ENCODE measurements at places on chromosomes 2 and 18. TPM values are rescaled to one million over a fixed set of nuclear protein-coding genes. Genes with fewer than 3 reads are reported as not detected.
A peak's percentile ranks its signal among the peaks of the same experiment; 100 is the strongest.

The C2orf15 gene
- total RNA-seq: 0.16 TPM

The STK17B gene
- total RNA-seq: 178 TPM

The MC5R gene
- not detected for total RNA-seq

The DPP10 gene
- not detected for total RNA-seq

The TWIST2 gene
- not detected for total RNA-seq

The SCG2 gene
- 0.07 TPM for total RNA-seq

DNA sequence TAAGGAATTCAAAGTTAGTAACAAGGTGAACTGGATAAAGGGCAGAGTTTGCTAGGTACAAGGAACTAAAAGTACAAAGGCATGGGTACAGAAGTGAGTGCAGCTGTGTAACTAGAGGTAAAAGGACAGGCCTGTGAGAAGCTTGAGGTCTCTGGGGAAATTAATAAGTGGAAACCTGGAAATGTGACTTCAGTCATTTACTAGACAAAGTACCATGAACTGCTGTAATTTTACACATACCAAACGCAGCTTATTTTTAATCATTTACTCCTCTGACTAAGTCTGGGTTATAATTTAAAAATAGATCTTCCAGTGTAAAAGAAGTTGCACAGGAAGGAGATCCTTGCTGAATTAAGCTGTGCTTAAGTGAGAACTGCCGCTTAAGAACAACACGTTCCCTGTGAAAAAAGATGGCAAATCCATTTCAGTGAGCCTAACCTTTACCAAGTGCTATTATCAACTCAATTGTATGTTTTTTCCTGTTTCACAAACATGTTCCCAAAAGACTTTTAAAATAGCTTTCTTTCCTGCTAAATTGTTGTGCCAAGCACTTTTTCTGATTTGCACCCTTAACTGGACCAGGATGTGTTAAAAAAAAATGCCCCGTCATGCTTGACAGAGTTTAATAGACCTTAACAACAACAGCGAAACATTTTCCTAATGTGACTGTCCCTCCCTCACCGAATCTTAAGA lies 44.3 kb downstream of the CALCRL start:
- no peaks in the 10 kb centered on the region for H3K27me3 ChIP-seq
- no peak overlapping the region for H3K27ac ChIP-seq
- H3K36me3 ChIP-seq: no peaks in the 10 kb centered on the region
- no peaks in the 10 kb centered on the region for H3K4me1 ChIP-seq

GRCh38 chr2:59277671-59278070 lies 1036.5 kb upstream of the FANCL start:
- H3K4me1 ChIP-seq: no peaks in the 10 kb centered on the region
- H3K36me3 ChIP-seq: no peaks in the 10 kb centered on the region
- no peaks in the 10 kb centered on the region for H3K27me3 ChIP-seq
- H3K4me3 ChIP-seq: no peak overlapping the region
- H3K27ac ChIP-seq: no peak overlapping the region
- DNase-seq: no peak

- H3K4me3 ChIP-seq: peak overlapping the region; percentile 81
- H3K27me3 ChIP-seq: no peaks in the 10 kb centered on the region
- H3K27ac ChIP-seq: peak overlapping the region; percentile 68
- H3K4me1 ChIP-seq: peaks cover 31% of the 10 kb centered on the region
- peaks cover 60% of the 10 kb centered on the region for H3K36me3 ChIP-seq
- DNase-seq: no peak
Observed at GRCh38 chr2:241635756-241636155, 1.2 kb downstream of the THAP4 start.

DNA sequence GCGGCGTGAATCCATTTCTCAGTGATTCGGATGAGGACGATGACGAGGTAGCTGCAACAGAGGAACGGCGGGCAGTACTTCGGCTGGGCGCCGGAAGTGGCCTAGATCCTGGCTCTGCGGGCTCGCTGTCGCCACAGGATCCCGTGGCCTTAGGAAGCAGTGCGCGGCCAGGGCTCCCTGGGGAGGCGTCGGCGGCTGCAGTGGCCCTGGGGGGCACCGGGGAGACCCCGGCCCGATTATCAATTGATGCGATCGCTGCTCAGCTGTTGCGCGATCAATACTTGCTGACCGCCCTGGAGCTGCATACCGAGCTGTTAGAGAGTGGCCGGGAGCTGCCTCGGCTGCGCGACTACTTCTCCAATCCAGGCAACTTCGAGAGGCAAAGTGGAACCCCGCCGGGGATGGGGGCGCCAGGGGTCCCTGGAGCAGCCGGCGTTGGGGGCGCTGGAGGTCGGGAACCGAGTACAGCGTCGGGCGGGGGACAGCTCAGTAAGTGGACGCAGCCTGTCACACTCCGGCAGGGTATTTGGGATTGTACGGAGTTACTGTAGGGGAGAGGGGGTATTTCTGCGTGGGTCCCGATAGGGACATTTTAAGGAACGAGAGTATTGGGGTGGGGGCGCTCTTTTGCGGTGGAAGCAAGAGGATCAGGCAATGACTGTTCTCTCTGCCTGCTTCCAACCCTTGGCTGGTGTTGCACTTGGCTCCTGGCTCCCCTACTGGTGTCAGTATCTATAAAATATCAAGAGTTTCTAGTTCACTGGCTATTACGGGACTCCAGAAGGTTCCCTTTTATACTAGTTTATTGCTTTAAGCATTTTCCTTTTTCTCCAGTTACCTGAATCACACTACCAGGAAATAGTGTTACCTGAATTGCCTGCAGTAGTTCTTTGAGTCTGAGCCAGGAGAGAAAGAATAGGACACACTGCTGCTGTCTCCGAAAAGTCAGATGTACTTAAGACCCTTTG lies 772 bp downstream of the RELCH start:
- no peaks in the 10 kb centered on the region for H3K27me3 ChIP-seq
- H3K36me3 ChIP-seq: peaks cover 33% of the 10 kb centered on the region
- peak overlapping the region; percentile 92 for H3K27ac ChIP-seq
- H3K4me1 ChIP-seq: peaks cover 46% of the 10 kb centered on the region
- H3K4me3 ChIP-seq: peak overlapping the region; percentile 97
- peak; percentile 18 for DNase-seq

- no peaks in the 10 kb centered on the region for H3K4me1 ChIP-seq
- no peaks in the 10 kb centered on the region for H3K36me3 ChIP-seq
- H3K27ac ChIP-seq: no peak overlapping the region
- no peak overlapping the region for H3K4me3 ChIP-seq
Observed at GRCh38 chr2:19736191-19736831, 165.5 kb downstream of the TTC32 start.

DNA sequence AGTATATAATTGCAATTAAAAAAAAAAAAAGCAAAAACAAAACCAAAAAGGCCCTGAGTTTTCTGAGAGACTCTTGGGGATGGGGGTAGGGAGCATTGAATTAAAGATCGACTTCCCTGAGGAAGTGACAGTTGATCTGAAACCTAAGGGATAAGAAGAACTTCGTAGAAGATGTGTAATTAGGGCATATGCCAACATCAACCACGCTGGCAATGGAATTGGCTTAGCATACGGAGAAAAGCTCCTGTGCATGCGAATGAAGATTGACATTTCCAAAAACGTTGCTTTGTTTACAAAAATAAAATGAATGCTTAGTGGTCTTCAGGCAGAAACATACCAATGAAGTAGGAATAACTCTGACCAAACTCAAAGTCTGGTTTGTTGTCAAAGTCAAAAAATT lies 307.6 kb upstream of the ZNF521 start:
- H3K4me3 ChIP-seq: no peak overlapping the region
- H3K27me3 ChIP-seq: no peaks in the 10 kb centered on the region
- no peak overlapping the region for H3K27ac ChIP-seq
- DNase-seq: no peak

- no peak overlapping the region for H3K4me3 ChIP-seq
- H3K4me1 ChIP-seq: no peaks in the 10 kb centered on the region
- DNase-seq: no peak
- no peak overlapping the region for H3K27ac ChIP-seq
- H3K36me3 ChIP-seq: no peaks in the 10 kb centered on the region
Observed at GRCh38 chr18:54100466-54100865, 124.0 kb downstream of the MBD2 start.

DNA sequence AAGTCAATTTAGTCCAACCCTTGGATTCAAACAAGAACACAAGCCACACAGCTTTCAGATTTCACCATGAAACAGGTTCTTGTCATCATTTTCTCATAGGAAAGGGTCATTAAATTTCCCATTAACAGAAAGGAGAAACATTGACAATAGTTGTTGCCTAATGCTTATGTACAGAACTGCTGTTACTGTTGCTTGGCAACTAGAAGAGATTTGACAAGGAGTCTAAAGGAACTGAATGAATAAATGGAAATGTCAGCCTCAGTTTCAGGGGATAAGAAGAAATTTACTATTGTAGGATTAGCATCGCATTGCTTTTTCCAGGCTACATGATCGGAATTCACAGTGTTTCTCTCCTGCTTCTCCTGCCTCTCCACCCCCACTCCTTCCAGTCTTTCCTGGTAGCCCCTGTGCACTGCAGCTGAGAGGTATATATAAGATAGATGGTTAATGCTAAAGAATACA lies 90.3 kb downstream of the SPATS2L start:
- H3K36me3 ChIP-seq: peaks cover 26% of the 10 kb centered on the region
- no peak overlapping the region for H3K4me3 ChIP-seq
- peaks cover 14% of the 10 kb centered on the region for H3K4me1 ChIP-seq
- DNase-seq: no peak
- H3K27me3 ChIP-seq: no peaks in the 10 kb centered on the region

DNA sequence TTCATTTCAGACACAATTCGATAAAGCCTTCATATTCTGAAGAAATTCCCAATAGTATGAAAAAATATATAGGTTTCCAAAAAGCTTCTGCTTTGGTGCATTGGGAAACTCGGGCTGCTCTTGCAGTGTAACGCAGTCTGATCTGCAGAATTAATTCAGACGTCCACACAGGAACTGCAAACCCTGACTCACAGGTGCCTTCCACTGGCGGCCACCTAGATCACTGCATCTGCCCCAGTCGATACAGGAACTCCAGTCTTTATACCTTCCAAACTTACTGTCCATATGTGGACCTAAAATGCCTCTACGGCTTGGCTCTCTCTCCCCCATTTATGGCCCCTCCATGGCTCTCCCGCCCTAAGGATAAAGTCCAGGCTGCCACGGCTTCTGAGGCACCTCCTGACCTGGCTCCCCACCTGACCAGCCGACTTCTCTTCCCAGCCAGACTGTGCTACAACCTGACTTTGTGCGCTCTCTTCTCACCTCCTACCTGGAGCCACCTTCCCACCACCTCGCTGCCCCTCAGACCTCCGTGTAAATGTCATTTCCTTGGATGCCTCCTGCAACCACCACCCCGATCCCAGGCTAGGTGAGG lies 39.7 kb downstream of the L3MBTL4 start:
- H3K27me3 ChIP-seq: no peaks in the 10 kb centered on the region
- no peak overlapping the region for H3K4me3 ChIP-seq
- no peaks in the 10 kb centered on the region for H3K4me1 ChIP-seq
- no peak overlapping the region for H3K27ac ChIP-seq

DNA sequence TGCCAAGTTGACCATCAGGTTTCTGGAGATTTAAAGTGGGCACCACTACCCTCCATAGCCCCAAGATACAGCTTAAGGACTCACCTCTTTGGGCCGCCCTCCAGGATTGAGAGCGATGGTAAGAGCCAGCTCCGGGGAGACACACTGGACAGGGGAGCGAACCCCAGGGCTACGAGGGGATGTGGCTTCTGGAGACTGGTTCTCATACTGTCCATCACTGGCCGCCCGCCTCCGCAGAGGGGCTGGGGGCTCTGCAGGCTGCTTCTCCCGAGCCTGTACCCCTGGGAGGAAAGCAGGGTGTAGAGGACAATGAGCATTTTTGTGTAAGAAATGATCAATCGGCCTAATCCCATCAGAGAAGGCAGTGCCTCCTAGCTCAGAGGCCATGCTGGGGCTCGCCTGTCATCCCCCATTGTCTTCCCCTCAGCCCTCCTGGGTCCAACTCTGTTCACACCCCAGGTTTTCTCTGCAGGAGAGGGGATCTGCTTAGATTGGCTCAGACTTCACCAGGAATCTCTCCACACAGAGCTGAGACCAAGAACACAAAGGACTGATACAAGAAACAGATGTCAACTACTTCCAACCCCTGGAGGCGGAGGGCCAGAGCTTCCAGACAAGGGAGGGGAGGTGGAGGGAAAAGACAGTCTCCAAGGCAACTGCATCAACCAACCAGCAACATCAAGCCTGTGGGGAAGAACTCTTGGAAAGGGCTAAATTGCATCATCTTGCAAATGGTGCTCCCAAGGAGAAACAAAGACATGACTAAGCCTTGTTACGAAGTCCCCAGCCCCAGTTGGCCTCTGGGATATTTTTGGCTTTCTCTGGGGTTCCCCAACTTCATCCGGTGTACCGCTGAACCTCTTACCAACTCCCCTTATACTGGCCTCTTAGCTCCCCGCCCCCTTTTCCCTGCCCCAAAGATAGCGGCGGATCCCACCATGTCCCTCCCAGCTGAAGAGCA lies 166.6 kb downstream of the TNS1 start:
- no peak overlapping the region for H3K27ac ChIP-seq
- no peak overlapping the region for H3K4me3 ChIP-seq
- H3K4me1 ChIP-seq: no peaks in the 10 kb centered on the region
- no peaks in the 10 kb centered on the region for H3K36me3 ChIP-seq
- no peaks in the 10 kb centered on the region for H3K27me3 ChIP-seq
- no peak for DNase-seq

GRCh38 chr18:13604786-13605185 lies 121.6 kb downstream of the FAM210A start:
- no peaks in the 10 kb centered on the region for H3K27me3 ChIP-seq
- peaks cover 26% of the 10 kb centered on the region for H3K4me1 ChIP-seq
- no peak overlapping the region for H3K27ac ChIP-seq
- H3K4me3 ChIP-seq: no peak overlapping the region
- DNase-seq: no peak

DNA sequence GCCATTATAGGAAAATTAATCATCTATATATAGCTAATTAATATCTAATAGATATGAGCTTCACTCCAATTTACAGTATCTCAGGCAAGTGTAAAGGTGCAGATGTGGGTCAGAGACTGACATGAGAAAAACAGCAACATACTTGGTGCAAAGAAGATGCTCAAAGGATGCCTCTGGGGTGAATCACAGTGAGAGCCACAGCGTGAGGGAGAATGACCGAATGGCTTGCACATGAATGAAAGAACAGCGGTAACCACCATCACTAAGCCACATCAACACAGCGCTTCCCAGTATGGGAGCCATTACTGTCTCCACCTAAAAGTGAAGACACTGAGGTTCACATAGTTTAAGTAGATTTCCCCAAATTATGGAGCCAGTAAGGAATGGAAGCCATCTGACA lies 423.4 kb upstream of the ID2 start:
- no peak for DNase-seq
- H3K36me3 ChIP-seq: no peaks in the 10 kb centered on the region
- no peak overlapping the region for H3K27ac ChIP-seq
- H3K4me3 ChIP-seq: no peak overlapping the region
- H3K4me1 ChIP-seq: peaks cover 16% of the 10 kb centered on the region

DNA sequence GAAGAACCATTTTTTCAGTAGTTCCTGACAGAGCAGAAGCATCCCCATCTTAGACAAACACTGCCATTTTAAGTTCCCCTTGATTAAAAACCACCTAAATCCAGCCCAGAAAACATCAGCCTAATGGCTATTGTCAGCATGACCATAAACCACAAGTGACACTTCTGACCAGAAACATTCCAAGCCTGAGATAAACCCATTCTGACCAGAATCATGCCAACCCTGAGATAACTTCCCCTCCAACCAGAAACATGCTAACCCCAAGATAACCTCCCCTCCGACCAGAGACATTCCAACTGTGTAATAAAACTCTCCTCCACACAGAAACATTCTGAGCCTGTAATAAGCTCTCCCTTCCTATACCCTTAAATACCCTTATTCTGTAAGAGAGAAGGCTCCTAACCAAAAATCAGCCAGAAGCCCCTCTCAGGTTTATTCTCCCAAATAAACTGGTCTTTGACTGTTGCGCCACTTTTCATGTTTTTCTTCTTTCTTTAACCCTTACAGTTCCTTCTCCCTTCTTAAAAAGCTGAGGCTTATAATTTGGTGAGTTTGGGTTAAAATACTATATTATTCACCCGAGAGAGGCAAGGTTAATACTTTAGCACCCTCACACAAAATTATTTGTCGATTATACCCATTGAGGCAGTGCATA lies 149.7 kb downstream of the HNMT start:
- H3K4me3 ChIP-seq: no peak overlapping the region
- no peak for DNase-seq
- no peaks in the 10 kb centered on the region for H3K36me3 ChIP-seq
- H3K27me3 ChIP-seq: no peaks in the 10 kb centered on the region

Data from activated T-helper 2 cell treated with anti-CD3 and anti-CD28 coated beads, Interferon-gamma antibody, Interleukin-2, Interleukin-4, amounts not matched to agents 10 μg/mL and 5 μg/mL and 100 μg/mL, durations not matched to agents 14 hours and 24 hours and 36 hours (primary cell).